ENCODE measurements at places on chromosomes 6 and 20. TPM values are rescaled to one million over a fixed set of nuclear protein-coding genes. Genes with fewer than 3 reads are reported as not detected.

- no peak for DNase-seq
These were observed 37.9 kb upstream of the SNAP25 start for GRCh38 chr20:10180651-10181235.

DNA sequence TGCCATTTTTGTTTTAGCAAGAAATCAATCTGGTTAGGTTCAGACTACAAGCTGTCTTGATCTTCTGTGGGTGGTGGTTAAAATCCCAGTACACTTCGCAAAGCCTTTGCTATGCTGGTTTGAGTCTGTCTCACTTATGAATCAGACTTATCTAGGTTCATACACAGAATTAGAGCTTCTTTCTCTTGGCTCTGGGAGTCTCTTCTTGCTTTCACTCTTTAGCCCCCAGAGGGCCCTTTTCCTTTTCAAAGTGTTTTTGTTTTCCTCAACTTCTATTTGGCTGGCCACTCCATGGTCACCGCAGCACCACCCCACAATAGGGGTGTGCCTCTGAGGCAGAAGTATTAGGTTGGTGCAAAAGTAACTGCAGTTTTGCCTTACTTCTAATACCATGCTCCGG is 21.3 kb downstream of the ECI2 start:
- no peak for DNase-seq

GRCh38 chr20:22802296-22802695 is 217.9 kb upstream of the FOXA2 start:
- no peak for DNase-seq

- DNase-seq = no peak
These were observed 92.9 kb upstream of the NRSN1 start for GRCh38 chr6:24032896-24033688.

GRCh38 chr20:34473262-34473883 is 42.8 kb upstream of the DYNLRB1 start:
- DNase-seq = peak; percentile 52

DNA sequence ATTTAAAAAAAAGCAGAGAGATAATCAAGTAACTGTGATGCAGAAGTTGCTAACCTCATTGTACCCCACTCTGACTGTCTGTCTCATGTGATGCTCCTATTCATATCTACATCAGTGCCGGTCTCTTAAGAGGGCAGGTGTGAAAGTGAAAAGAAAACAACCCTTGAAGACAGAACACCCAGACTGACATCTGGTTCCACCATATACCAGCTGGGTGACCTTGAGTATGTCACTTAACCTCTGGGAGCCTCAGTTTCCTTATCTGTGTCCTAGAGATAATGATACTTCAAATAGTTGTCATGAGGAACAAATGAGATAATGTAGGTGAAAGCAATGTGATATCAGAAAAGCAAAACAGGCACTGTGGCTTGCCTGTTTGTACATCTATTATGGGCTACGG is 426.8 kb upstream of the SOX4 start:
- no peak for DNase-seq

DNA sequence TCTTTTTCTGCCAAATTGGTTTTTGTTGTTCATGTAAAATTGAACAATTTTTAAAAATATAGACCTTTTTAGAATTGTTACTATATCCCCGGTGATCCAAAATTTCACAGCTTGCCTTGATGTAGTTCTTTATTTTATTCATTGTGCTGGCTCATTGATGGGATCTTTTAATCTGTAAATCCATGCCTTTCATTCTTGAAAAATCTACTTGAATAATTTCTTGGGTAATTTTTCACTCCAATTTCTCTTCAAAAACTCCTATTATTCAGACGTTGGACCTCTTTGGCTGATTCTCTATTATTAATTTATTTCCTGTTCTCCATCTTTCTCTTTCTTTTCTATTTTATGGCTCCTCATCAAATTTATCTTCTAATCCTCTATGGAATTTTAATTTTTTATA is 476.1 kb upstream of the CITED2 start:
- no peak for DNase-seq

DNA sequence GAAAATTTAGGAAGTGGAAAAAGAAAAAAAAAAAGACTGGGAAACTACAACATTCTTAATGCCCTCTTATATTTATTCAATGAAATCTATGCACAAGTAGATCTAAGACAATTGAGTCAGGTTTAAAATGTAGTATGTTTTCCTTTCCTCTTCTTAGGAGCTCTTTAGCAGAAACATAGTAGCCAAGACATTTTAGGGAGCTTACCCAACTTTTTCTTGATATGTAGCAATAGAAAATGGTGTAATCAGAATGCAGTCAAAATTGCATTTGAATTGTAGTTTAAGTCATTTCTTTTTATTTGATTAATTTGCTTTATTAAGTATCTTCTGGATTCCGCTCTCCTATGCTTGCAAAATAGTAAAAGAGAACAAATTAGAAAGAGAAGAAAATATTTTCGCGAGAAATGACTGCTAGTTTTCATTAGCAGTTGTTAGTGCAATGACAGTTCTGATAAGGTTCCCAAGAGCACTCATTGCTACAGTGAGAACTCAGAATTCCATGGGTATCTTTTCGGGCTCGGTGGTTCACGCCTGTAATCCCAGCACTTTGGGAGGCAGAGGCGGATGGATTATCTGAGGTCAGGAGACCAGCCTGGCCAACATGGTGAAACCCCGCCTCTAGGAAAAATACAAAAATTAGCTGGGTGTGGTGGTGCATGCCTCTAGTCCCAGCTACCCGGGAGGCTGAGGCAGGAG is 52.2 kb downstream of the JARID2 start:
- no peak for DNase-seq

Gene ABHD16B
- not detected for total RNA-seq

Gene ARMC12
- not detected for total RNA-seq

Gene POPDC3
- 41.4 TPM for total RNA-seq

Gene GLP1R
- not detected for total RNA-seq

Gene CLDN20
- total RNA-seq = not detected

Gene FNDC1
- total RNA-seq = not detected

Gene ZSWIM3
- total RNA-seq = 2.1 TPM

Gene KCNQ5
- not detected for total RNA-seq

Gene SMLR1
- total RNA-seq = not detected
